Activated CD8-positive, alpha-beta memory T cell treated with anti-CD3 and anti-CD28 coated beads, Interleukin-2, amount 50 U/mL, for 48 hours (primary cell): ENCODE measurements at places on chromosomes 6 and 20.
A peak's percentile ranks its signal among the peaks of the same experiment; 100 is the strongest.

- DNase-seq: no peak
Observed at GRCh38 chr6:91407706-91408105, 820.8 kb upstream of the MAP3K7 start.

- no peak for DNase-seq
Observed at GRCh38 chr6:168025831-168026710, 28.6 kb downstream of the KIF25 start.

GRCh38 chr6:43204271-43205105 lies 22.5 kb downstream of the CUL9 start:
- no peak for DNase-seq

GRCh38 chr6:130134582-130134981 lies 88.2 kb downstream of the SAMD3 start:
- DNase-seq: no peak

DNA sequence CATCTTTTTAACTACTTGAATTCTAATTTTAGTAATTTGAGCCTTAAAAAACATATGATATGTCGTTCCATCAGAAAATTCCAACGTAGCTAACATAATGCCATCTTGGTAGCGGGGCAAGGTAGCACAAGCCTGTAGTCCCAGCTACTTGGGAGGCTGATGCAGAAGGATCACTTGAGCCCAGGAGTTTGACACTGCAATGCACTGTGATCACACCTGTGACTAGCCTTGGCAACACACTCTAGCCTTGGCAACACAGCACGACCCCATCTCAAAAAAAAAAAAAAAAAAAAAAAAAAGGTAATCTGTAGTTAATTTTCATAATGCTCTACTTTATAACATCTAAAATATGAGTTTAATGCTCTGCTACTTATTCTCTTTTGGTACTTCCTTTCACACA lies 6.7 kb downstream of the BCLAF1 start:
- DNase-seq: no peak

- DNase-seq: no peak
Observed at GRCh38 chr20:46311039-46311650, 2.8 kb upstream of the CDH22 start.

DNA sequence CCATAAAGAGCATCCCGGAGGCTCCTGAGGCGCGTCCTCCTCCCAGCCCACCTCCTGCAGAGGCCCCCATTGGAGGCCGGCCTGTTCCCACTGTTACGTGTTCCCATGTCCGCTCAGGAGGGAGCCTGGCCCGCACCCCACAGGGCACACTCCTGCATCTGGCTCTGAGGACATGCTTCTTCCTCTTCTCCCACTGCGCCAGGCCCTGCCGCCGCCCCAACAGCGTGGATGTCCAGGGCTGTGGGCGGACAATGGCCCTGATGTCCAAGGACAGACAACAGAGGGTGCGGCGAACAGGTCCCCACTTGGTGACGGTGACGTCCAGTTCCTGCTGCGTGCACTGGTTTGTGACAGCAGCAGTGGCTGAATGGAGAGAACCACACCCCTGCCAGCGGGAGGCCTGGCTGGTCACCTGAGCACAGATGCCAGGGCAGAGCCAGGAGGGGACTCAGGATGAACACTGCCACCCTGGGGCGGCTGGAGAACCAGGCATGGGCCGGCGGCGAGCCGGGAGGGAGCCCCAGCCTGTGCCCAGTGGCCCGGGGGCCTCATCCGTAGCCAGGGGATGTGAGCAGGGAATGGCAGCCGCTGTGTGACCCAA lies 26.6 kb downstream of the FRMD1 start:
- no peak for DNase-seq

- DNase-seq: no peak
Observed at GRCh38 chr6:11393713-11394627, 143.6 kb upstream of the TMEM170B start.

- no peak for DNase-seq
Observed at GRCh38 chr20:24675651-24676352, 206.4 kb downstream of the SYNDIG1 start.

DNA sequence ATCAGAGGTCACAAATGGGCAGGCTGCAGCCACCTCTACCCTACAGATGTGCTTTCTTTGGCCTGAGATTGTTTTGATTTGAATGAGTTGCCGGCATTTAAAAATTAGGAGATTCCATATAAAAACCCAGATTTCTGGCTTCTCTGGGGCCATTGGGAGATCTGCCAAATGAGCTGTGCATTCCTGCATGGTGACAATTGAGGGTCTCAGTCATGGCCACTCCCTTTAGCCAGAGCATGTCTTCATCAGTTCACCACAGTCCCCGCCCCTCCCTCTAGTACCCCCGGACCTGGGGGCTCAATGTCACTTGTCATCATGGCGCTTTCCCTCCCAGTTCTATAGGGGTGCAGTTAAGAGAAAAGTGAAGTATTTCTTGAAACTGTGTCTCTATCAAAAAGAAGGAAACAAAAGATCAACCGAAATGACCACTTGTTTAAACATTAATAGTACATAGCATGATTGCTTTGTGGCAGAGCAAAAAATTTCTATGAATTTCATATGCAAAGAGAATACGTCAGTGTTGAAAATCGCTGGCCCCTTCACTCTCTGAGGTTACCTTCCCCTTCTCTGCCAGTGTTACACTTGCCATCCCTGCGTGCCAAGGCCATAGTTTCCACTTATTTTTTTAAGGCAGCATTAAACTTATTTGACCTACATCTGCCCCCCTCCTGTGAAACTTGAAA lies 21.1 kb downstream of the EYA2 start:
- no peak for DNase-seq

- no peak for DNase-seq
Observed at GRCh38 chr6:66096679-66097078, 389.7 kb upstream of the EYS start.

DNA sequence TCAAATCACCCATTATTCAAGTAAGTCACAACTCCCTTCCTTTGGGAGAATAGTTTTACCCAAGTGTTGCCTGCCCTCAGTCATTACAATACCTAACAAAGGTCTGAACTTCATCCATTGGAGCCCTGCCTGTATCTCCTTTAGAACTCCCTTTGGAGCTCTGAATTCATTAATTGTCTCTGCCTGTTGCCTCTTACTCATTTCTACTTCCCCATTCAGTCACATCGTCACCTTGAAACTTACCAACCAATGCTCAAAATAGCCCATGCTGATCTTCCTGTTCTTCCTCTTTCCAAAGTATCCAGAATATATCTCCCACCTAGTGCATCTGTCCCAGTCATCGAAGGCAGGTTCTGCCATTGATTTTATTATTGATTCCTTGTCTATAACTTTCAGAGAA lies 120.7 kb upstream of the ADGRF1 start:
- DNase-seq: no peak

DNA sequence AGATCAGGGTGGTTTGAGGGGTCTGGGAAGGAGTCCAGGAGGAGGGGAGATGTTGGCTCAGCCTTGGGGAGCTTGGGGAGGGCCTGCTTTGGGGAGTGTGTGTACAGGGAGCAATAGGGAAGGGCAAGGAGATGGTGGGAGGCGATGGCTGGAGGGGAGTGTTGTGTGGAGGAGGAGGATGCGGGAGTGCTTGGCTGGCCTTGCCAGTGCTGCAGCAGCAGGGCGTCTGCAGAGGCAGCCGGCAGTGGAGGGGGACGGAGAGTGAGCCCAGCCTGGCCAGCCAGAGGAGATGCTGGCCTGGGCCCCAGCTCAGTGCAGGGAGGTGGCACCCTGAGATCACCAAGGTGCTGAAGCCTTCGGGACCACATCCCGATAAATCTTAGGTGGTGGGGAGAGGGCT lies 3.9 kb downstream of the IP6K3 start:
- no peak for DNase-seq

DNA sequence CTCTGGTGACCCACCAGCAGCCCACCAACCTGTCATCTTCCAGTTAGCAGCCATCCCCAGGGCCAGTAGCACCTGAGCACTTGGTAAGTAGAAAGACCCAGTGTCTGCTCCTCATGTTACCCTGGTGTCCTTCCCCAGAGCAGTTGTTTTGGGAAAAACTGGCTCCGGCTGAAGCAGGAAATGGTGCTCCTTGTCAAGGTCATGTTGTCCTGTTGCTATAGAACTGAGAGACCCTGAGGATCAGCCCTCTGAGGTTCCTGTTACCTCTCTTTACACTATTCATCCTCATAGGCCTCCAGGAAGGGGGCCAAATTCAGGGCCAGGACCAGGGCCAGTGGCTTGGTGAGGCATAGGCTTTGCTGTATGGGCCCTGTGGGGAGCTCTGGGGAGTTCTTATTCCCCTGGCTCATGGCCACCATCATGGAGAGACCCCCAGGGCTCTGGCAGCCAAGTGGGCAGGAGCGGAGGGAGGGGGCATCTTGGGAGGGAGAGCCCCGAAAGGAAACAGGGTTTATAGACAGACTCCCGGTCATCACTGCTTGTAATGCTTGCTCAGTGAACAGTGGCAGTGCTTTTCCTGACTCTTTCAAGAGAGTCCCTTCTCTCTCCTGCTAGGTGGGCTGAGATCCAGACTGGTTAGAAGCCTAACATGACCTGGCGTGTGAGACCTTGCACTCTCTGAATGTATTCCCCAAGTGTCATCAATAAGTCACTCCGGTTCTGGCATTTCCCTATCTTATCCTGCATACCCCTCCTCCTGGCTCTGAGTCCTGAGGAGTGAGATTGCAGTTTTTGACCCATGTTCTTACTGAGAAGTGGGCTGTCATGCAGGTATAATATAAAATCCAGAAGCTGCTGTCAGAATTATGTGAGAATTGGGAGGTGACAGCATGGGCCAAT lies 50.7 kb downstream of the PPARD start:
- no peak for DNase-seq

DNA sequence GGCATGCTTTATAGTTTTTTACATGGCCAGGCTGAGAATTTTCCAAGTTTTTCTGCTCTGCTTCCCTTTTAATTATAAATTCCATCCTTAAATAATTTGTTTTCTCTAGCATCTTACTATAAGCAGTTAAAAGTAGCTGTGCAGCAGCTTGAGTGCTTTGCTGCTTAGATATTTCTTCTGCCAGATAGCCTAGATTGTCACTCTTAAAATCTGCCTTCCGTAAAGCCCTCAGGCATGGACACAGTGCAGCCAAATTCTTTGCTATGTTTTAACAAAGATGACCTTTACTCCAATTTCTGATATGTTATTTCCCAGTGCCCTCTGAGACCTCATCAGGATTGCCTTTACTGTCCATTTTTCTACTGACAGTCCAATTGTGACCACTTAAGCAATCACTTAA lies 92.6 kb upstream of the SGK1 start:
- no peak for DNase-seq

- no peak for DNase-seq
Observed at GRCh38 chr6:159595173-159595572, 97.9 kb downstream of the SOD2 start.

GRCh38 chr6:15522026-15522425 lies 140.8 kb downstream of the DTNBP1 start:
- DNase-seq: peak; percentile 45

DNA sequence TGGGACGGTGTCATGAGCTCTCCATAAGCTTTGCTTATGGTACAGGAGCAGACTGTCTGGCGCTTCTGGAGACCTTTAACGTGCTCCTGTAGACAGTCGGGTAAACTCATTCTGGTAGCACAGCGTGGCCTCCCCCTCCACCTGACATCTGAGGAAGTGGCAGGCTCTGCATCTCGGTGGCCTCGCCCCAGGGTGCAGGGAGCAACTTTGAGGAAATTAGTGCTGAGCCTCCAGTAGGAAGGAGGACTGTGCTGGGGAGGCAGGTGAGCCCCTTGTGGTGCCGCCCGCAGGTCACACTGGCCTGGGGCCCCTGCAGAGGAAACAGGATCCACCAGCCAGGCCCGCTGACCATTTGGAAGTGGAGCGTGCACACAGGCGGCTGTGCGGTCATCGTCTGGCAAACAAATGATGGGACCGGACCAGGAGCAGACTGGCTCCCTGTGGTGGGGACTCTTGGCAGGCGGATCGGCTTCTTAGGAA lies 57.9 kb downstream of the SYNJ2 start:
- DNase-seq: no peak

DNA sequence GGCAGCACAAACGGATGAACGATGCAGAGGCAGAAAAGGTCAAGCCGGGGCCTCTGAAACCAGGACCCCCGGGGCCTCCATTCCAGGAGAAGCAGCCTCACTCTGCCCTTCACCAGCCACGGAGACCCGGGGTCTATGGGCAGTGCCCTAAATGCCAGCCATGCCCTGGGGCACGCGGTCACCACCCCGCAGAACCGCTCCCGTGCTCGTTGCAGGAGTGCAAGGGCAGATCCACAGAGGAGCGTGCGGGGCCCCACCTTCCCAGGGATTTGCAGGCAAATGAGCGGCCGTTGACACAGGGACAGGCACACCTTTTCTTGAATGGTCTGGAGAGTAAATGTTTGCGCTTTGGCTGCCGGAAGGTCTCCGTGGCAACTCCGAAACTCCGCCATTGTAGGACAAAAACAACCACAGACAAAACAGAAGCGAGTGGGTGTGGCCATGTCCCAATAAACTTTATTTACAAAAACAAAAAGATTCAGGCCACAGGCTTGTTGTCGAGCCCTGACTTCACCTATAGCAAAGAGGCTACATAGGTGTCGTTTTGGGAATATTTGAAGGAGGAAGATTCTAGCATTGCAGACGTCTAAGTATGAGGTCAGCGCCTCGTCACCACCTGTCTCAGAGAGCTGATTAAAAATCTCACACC lies 163.3 kb downstream of the TAF4 start:
- no peak for DNase-seq

DNA sequence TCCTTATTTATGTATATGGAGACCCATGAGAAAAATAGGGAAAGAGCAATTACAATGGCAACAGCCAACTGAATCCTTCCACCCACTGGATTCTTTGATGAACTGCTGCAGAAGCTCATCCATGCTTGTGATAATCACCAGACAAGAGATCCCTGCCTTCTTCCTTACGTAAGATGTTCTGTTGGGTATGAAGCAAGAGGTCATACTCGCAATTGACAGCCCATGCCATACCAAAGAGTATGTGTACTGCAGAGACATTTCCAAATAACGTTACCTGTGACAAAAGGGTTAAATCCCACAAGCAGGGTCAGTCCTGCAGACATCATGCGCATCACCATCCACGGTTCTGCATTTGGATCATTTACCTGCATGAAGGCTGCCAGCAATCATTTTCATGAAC lies 27.8 kb downstream of the ELOVL5 start:
- DNase-seq: no peak

DNA sequence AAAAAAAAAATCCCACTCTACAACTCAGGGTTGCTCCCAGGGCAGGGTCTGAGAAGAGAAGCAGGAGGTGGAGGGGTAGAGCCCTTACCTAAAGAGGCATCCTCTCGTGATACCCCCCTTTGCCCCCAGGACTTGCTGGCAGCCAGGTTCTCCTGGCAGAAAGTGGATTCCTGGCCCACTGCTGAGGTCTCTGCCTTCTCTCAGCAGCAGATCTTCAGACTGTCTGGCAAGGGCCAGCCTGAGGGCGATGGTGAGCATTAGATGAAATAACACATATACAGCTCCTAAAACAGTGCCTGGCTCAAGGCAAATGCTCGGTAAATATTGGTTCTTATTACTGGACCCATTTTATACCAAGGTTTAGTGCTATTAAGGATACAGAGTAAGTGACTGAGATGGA lies 4.8 kb upstream of the GLP1R start:
- DNase-seq: no peak

DNA sequence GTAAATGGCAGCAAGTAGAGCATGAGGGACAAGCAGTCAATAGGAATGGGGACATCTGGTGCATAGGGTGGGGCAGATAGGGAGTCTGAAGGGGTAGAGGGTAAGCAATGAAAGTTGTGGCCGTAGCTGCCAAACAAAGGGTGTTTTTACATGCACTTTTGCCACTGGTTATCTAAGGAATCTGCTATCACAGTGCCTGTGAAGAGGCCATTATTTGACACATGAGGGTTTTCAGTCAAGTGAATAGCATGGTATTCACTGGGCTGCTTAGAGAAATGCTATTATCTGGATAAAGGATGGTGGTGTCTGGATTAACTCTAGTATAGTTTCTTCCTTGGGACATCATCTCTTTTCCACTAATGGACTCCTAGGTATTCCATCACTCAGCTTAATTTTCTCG lies 118.2 kb downstream of the CARMIL1 start:
- no peak for DNase-seq

- no peak for DNase-seq
Observed at GRCh38 chr6:89999154-89999553, 104.9 kb downstream of the GJA10 start.
